Lower leg skin (tissue), 4 donors: ENCODE measurements at places on chromosomes 1 and 21. TPM values are rescaled to one million over a fixed set of nuclear protein-coding genes. Genes with fewer than 3 reads are reported as not detected.

RHBDL2 gene
- total RNA-seq: 30.6 TPM

DNA sequence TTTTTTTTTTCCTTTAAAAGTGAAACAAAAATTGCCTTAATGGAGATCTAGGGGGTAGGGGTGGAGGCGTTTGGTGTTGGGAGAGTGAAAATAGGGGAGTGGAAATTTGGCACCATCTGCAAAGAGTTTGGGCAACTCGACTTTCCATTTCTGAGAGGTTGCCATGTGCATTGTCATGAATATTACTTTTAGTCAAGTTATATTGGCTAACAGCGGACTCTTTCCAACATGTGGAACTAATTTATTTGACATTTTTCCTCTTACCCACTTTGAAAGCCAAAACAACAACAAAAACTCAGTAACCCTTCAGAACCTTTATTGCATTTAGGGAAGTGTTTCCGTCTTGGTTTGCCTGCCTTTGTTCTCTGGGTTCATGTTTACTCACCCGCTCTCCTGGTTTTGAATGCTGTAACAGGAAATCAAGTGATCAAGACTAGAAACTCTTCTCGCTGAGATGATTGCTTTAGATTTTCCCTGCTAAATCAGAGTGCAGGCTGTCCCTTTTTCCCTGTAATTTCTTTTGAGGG lies 70.4 kb downstream of the CACHD1 start:
- no peak for DNase-seq

- no peak for DNase-seq
Measured at GRCh38 chr1:20080441-20081352, 10.7 kb downstream of the PLA2G5 start.

ADAMTSL4 gene
- 15.9 TPM for total RNA-seq

GRCh38 chr1:58815069-58815685 lies 31.3 kb upstream of the JUN start:
- DNase-seq: peak; percentile 95

GRCh38 chr1:9749361-9749760 lies 74.4 kb downstream of the CLSTN1 start:
- no peak for DNase-seq

APOBEC4 gene
- total RNA-seq: not detected

GRCh38 chr21:42654179-42654912 lies 925 bp downstream of the PDE9A start:
- DNase-seq: no peak

- DNase-seq: no peak
Measured at GRCh38 chr1:224258351-224258750, 71.6 kb downstream of the NVL start.

TEX38 gene
- total RNA-seq: not detected

GRCh38 chr1:179046808-179047635 lies 21.3 kb downstream of the FAM20B start:
- DNase-seq: no peak
